ENCODE measurements at places on chromosomes 5 and 9.

DNA sequence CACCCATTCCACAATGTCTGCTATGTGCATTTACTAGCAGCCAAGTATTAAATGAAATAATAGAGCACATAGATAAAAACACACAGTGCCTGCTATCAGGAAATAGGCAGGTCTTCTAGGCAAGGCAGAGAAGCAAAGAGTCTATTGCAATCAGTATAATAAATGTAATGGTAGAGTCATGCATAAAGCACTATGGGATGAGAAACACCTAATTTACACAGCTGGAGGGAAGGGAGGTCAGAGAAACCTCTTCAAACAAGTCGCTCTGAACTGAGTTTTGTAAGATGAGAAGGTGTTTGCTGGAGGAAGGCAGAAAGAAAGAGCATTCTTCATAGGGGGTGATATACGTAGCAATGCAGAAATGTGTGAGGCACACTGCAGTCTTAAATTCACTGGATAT lies 341.0 kb upstream of the DMAC1 start:
- DNase-seq, result no peak

- DNase-seq, result no peak
These were observed 190.0 kb upstream of the GRAMD2B start for GRCh38 chr5:126233256-126233655.

DNA sequence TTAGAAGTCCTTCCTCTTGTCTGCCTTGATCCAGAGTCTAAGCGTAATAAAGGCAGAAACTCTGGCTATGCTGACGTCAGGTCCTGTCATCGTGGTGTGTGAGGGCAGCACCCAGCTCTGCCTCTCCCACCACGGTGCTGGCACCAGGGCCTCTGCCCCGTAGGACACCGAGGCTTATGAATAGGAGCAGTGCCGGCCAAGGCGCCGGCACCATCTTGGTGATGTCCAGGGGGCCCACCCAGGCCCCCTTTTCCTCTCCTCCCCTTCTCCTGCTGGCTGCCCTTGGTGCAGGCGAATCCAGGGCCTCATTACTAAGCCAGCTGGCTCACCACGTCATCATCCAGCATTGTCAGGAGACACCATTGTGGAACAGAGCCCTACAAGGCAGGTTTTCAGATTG lies 252.3 kb downstream of the FANCC start:
- no peak for DNase-seq

DNA sequence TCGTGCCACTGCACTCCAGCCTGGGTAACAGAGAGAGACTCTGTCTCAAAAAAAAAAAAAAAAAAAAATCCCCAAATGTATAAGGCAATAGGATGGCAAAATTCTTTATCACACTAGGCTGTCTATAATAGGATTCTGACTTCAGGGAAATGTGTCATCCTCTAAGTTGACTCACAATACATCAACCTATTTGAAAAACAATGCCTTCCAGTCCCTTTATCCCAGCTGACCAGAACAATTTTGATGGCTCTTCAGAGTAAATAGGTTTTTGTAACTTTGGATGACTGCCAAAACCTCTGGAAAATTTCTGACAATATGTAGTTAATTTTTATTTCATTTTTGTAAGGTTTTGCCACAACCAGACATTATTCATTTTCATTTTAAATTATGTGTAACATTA lies 184.1 kb downstream of the CCDC192 start:
- DNase-seq, result no peak

DNA sequence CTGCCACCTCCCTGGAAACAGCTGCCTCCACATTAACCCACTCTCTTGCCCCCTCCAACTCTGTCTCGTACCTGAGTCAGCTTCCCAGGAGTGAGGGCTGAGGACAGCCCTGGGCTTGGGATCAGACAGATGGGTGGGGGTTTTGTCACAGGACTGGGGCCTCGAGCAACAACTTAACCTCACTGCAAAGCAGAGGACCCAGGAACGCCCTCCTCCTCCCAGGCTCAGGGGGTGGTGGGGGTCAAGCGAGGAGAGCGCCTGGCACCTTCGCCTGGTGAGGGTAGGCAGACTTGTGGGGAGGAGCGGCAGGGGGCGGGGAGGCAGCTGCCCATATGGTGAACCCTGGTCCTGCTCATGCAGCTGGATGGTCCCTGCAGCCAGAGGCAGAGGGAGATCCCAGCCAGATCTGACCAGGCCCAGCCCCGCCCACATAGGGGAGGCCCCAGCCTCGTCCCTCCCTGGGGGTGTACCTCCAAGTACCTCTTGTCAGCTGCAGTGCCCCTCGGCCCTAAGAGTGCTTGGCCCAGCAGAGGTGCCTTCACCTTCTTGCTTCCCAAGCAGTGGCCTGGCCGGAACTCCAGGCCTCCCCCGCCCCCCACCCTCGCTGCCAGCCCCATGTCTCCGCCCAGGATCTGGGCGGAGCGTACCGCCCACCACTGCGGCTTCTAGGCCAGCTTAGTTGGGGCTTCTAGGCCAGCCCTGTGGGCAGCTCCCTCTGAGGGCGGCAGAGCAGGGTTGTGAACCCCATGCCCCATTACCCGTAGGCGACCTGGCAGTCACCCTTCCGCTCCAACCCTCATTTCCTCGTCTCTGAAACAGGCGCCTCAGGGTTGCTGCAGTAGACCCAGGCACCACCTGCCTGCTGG lies at the start of gene SARDH:
Gene SARDH, minus strand, starts transcription at position 579 of the 866 bp plus-strand sequence. CDS start 4,179 bp downstream, outside the sequence.
- peak; percentile 88 for DNase-seq

DNA sequence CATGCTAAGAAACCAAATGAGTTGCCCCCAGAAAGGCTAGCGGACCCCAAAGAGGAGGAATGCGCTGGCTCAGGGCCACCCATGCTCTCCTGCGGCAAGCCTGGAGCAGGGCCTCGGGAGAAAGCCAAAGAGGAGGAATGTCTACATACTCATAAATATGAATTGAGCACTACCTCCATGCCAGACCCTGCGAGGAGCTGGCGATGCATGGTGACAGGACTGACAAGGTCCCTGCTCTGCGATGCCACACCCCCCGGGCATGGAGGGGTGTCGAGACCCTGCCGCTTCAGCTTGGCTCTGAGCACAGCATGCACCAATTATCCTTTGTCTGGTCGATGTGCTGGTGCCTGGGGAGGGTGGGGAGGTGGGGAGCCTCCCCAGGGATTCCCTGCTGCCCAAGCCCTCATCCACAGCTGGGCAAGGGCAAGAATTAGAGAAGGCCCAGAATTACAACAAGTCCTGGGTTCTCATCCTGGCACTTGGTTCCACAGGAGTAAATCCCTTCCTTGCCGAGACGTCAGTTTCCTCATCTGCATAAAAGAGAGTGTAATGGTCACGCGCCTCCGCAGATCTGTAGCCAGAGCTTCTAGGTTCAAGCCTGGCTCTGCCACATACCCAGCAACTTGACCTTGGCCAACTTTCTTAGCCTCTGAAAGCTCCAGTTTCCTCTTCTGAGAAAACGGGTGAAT lies 74.4 kb downstream of the FAM114A2 start:
- no peak for DNase-seq

DNA sequence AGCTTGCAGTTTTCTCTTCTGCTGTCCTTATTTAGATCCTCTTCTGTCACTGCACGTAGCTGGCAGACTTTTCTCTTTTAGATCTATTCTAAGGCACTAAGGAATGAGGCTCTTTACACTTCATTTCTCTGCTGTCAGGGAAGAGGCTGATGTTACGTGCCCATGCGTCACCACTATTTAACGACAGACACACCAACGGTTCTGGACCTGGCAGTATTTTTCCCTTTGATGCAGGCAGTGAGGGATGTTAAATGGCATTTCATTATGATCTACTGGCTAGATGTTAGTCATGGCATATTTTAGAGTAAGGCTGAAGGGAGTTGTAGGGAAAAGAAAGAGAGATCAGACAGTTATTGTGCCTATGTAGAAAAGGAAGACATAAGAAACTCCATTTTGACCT lies 8.2 kb upstream of the CRHBP start:
- DNase-seq, result no peak

- no peak for DNase-seq
These were observed 42.6 kb upstream of the TNFAIP8 start for GRCh38 chr5:119313197-119313596.

DNA sequence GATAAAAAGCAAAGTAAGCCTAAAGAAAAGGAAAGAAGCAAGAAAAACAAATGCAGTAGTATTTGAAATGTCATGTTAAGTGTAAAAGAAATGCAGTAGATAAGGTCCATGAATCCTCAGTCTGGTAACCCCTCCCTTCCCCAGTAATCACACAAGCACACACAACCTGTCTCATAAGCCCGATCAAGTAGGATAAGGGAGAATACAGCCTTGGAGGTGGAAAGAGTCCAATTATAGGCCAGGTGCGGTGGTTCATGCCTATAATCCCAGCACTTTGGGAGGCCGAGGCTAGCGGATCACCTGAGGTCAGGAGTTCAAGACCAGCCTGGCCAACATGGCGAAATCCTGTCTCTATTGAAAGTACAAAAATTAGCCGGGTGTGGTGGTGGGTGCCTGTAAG lies 117.9 kb downstream of the GADD45G start:
- no peak for DNase-seq

DNA sequence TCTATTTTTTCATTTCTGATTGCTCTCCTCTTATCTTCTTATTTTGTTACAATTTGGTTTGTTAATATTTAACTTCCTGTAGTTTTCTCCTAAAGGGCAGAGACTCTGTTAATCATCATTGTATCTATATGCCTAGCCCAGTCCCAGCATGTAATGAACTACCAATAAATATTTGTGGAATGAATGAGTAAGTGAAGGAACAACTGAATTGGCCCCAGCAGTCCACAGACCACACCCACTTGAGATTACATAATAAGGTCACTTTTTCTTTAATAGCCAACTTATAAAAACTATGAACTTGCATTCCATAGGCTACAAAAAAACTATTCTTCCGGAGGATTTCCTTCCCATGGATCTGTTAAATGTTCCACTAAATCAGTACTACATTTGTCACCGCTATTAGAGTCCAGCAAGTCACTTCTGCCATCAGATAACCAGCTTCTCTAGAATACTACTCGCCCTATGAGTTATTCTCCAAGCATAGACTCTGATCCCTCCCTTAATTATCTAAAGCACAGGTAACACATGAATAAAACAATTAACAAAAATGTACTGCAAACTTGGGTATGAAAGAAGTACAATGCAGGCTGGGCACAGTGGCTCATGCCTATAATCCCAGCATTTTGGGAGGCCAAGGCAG lies 27.5 kb upstream of the TNPO1 start:
- no peak for DNase-seq

DNA sequence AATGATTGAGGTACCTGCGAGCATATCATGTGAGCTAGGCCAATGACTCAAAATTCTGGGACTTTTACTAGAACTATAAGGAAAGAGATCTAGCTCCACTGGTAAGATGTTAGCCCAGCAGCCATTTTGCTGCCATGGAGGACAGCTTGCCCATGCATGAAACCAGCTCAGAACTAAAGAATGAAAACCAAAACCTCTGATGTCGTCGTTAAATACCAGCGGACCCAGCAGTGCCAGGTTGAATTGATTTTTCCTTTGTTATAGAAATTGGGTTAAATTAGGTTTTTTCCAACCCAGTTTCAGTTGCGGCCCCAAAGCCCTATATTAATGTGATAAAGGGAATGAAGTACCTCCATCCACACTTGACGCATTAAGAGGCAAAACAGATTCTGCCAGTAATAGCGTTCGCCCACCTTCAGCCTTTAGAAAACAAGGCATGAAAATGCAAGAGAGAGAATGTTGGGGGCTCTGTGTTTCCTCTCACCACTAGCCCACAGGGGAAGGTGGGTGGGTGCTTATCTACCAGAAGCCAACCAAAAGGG lies 5.5 kb upstream of the ITK start:
- no peak for DNase-seq

DNA sequence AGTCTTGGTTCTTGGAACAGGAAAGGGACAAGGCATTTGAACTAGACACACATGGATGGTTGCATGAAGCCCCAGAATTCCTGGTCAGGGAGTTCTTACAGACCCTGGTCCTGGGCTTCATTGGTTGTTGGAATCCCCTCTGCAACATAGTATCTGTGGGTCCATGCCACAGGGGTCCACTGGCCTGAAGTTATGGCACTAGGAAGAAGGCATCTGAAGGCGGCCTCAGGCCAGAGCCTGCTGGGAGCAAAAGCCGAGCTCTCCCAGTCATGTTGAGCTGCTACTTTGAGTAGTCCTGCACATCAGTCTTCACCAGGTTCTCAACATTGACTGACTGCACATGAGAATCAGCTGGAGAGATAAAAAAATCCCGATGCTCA lies 71.1 kb upstream of the PITX1 start:
- DNase-seq, result no peak

DNA sequence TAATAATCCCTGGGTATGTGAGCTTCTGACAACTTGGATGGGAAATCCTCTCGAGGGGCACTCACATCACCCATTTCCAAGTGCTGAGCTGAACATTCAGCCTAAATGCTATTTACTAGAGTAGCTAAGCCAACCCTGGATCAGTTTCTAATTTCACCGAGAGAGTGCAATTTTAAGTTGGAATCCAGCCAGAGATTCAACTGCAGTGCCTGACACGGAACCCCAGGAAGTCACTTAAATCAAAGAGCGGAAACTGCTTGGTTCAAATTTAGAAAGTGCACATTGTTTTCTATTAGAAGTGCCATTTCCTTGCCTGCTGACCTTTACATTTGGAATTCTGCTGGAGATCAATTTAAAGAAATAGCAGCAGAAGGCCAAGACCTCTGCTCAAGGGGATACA lies 8.8 kb downstream of the SPRY4 start:
- no peak for DNase-seq

- no peak for DNase-seq
These were observed 131.1 kb upstream of the MPDZ start for GRCh38 chr9:13410566-13411031.

- DNase-seq, result no peak
These were observed 119.1 kb upstream of the CLINT1 start for GRCh38 chr5:157978061-157978460.

- peak; percentile 96 for DNase-seq
These were observed 43.4 kb downstream of the NXNL2 start for GRCh38 chr9:88578121-88579049.

GRCh38 chr5:20109326-20109725 lies 121.3 kb upstream of the CDH18 start:
- DNase-seq, result no peak

DNA sequence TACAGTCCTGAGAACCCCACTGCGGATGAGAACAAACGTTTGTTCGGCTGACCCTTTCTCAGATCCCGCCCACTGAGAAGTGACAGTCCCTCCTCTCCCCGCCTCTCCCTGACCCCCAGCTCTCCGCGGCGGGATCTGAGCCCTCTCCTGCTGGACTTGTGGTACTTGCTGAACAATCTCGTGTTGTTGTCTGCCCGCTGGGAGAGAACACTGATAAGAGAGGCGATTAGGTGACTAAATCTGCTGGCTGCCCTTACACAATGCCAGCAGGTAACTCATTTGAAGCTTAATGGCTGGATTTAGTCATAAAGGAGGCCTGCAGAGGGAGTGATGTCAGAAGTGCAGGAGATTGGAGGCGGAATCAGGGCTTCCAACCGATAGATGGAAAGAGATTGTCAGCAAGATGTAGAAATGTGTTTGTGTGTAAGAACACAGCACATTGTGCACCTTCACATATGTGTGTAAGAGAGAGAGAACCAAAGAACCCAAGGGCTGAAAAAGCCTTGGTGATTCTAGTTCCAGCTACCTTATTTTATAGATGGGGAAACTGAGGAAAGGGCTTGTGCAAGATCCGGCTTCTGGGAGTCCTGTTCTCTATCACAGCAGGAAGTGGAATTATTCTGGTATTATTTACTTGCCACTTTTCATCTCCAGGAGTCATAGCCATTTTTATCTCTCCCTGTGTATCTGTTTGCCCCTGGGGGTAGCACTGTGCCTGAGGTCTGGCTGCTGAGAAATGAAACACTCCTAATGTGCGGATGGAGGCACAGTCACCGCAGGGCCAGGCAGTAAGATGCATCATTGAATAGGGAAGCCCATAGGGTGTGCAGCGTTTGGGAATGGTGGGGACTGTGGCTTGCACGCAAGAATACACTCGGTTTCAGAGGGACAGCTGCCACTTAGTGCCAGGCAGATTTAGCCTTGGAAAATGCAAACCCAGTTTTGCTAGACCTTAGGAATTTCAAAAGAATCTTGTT lies 203.7 kb upstream of the MSX2 start:
- DNase-seq, result peak; percentile 70

All from iPS-NIHi11 (cell line).